Skeletal muscle cell (primary cell): ENCODE measurements at places on chromosomes 5 and 9.

GRCh38 chr5:123181394-123181801, 92.4 kb downstream of the PRDM6 start:
- DNase-seq: no peak

- DNase-seq: no peak
Observed at GRCh38 chr5:142000704-142001484, 11.9 kb downstream of the GNPDA1 start.

GRCh38 chr5:53089481-53089991, 20.0 kb downstream of the MOCS2 start:
- DNase-seq: no peak

GRCh38 chr5:120901199-120901598, 437.1 kb downstream of the PRR16 start:
- no peak for DNase-seq
